Stimulated activated CD8-positive, alpha-beta memory T cell treated with anti-CD3 and anti-CD28 coated beads, Interleukin-4, amount 100 ng/mL, for 24 hours (primary cell): ENCODE measurements at places on chromosomes 16 and 17.

- no peak for DNase-seq
Observed at GRCh38 chr16:58324792-58325191, 30.0 kb upstream of the PRSS54 start.

GRCh38 chr17:43398724-43399595 lies at the start of gene ARL4D:
Gene ARL4D (plus strand): TSS chr17:43398993. CDS start chr17:43399733, 740 bp downstream.
- DNase-seq, result peak; percentile 74

DNA sequence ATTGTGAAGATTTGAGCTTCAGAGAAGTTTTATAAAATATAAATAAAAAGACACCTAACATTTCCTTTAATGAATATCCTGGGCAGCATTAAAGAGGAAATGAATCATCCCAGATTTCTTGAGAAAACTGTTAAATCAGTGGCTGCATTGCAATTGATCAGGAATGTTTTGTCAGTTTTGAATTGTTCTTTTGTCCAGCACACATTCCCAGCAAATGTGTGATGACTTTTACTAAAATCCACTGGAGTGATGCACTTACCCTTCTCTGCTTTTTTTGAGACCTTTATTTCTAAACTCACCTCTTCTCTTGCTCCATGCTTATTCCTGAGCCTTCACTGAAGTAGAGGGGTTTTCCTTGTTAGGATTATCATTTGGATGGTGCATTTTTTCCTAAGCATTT lies 1307.2 kb downstream of the CDH8 start:
- no peak for DNase-seq

GRCh38 chr16:82763371-82763770 lies 136.6 kb downstream of the CDH13 start:
- no peak for DNase-seq

DNA sequence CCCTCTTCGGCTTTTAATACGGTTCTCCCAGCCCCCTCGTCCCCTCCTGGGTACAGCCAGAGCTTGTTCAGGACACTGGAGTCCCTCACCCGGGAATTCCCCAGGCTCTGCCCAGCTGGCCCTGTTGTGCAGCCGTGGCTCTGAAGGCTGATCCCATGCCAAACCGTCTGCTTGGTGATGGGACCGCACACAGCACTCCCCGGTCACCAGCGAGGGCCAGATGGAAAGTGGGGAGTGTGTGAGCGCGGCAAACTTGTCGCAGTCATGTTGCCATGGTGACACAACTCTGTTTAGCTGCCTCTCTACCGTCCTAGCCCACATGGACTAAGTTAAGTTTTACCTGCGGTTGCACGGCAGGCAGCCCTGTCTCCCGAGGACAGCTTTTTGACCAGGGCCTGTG lies 107.9 kb downstream of the RAP1GAP2 start:
- DNase-seq, result no peak

DNA sequence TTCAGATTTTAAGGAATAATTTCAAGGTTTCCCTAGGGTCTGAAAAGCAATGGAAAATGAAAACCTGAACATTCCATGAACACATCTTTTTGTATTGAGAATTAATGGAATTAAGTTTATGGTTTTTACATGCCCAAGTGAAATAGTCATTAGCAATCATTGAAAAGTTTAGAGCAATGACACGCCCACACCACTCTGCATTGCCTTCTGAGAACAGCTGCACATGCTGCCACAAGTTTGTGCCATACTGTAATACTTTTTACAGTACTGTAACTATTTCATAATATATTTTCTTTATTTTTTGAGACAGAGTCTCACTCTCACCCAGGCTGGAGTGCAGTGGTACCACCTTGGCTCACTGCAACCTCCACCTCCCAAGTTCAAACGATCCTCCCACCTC lies 345.2 kb upstream of the PMFBP1 start:
- no peak for DNase-seq

DNA sequence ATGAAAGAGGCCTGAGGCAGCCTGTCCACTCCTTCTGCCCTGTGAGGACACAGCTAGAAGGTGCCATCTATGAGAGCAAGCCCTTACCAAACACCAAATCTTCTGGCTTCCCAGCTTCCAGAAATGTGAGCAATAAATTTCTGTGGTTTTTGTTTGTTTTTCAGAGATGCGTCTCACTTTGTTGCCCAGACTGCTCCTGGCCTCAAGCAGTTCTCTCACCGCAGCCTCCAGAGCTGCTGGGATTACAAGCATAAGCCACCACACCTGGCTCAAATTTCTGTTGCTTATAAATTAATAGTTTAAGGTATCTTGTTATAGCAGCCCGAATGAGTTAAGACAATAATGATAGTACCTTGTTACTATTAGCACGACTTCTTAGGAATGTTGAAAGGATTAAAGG lies 12.5 kb upstream of the SLC16A11 start:
- DNase-seq, result no peak

GRCh38 chr17:4463818-4464476 lies 30.2 kb downstream of the SPNS3 start:
- no peak for DNase-seq

DNA sequence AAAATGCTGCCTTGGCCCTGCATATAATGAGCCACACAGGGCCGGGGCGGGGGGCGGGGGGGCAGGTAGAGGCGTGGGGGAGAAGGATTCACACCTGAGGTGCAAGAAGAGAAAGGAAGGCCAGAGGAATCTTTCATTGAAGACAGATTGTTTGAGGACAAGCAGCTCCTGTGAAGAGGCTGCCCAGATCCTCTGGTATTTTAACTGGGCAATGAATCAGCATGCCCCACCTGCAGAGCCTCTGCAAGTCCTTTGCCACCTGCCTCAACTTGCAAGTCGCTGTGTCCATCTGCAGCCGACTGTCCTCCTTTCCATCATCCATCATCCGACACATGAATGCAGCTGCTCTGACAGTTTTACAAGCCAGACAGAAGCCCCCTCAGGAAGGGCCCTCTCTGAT lies 1.2 kb upstream of the SOST start:
- no peak for DNase-seq

DNA sequence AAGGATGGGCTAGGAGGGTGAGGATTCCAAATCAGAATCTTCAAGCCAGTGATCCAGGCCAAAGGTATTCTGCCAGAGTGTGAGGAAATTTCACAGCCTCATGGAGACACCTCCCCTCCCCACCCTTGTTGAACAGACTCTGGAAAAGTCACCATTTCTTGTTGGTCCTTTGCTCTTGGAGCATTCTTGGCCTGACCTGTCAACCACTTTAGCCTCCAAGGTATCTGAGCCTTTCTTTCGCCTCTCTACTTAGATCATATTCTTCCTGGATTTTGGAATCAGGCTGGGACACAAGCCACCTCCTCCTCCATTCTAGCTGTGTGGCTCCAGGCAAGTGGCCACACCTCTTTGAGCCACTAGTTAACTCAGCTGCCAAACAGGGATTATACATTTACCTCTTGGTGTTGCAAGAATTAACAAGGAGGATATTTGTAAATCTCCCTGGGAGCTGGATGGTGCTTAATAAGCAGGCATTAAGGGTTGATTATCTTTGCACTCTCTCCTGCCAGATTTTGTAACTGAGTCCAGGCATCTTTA lies 193.5 kb downstream of the WWOX start:
- no peak for DNase-seq

DNA sequence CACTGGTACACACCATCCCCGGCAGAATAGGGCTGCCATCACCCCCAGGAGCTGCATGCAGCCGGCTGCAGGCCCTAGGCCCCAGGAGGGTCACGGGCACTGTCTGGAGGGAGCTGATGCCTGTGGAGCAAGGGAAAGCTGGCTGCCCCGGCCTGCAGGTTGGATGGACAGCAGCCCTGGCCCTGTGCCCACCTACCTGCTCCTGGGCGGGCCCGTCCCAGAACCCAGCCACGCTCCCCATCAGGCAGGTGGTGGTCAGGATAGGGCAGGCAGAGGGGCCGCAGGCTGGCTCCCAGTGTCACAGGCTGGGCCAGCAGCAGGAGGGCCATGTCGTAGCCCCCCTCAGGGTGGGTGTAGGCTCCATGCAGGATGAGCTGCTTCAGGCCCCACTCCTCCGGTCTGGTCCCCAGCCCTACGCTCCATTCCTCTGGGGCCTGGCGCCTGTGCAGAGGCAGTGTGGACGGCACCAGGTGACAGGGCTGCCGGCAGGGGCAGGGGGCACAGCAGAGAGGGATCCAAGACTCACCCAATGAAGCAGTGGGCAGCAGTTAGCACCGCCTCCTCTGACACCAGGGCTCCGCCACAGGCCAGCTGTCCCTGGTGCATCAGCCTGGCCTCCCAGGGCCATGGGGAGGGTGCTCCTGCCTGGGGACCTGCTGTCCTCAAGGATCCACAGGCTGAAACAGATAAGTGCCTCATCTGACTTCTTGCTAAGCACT lies 4.0 kb downstream of the PRSS53 start:
- no peak for DNase-seq

- DNase-seq, result no peak
Observed at GRCh38 chr16:15866451-15866850, 9.6 kb upstream of the MYH11 start.

- DNase-seq, result no peak
Observed at GRCh38 chr16:54253118-54253517, 33.5 kb downstream of the IRX3 start.

DNA sequence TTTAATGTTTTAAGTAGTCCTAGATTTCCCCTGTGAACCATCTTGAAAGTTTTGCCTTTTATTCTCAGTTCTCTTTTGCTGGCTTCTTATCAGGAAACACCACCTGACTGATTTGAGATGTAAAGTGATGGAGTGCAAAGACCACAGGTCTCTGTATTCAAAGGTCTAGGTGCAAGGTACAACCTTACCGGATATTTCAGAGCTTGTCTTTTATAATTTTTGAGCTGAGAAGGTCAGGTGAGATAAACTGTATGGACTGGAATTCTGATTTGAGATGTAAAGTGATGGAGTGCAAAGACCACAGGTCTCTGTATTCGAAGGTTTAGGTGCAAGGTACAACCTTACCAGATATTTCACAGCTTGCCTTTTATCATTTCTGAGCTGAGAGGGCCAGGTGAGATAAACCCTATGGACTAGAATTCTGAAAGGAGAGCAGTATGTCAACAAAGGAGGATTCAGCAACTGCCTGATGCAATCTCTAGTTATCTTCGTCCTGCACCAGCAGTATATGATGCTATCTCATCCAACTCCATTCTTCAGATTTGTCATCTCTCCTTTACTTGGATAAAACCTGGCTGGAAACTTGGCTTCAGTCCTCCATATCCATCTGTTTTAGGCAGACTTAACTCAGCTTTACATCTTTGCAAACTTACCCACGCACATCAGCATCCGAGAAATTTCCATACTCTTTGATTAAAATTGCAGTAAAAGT lies 64.3 kb downstream of the CENPV start:
- no peak for DNase-seq

DNA sequence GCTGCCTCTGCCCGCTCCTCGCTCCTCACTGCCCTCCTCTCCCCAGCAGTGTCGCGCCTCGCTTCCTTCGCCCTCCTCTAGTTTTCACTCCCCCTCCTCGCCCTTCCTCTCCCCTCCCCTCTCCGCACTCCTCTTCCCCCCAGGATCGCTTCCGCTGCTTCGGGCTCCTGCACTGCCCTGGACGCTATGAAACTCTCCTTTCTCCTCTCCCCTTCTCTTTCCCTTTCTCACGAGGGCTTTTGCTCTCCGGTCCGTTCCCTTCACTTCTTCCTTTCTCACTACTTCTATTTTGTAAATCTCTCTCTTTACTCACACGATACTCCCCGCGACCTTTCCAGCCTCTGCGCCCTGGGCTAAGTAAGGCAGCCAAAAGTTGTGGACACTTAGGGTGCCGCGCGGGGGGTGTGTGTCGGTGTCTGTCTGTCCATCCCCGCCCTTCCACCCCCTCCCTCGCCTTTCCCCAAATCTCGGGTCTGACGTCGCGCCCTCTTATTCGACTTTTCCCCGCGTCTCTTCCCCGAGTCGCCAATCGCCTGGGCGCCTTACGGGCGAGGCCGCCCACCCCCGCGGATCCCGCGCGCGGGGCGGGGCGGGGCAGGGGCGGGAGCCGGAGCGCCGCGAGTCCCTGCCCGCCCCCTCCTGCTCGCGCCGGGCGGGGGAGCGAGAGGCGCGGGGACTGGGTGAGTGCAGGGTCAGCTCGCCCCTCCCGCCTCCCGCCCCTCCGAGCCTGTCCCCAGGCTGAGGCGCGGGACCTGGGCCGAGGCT lies at the start of gene IRX3:
IRX3 (minus strand) TSS at position 422 of the 765 bp plus-strand sequence. CDS start 737 bp downstream, outside the sequence.
- no peak for DNase-seq

DNA sequence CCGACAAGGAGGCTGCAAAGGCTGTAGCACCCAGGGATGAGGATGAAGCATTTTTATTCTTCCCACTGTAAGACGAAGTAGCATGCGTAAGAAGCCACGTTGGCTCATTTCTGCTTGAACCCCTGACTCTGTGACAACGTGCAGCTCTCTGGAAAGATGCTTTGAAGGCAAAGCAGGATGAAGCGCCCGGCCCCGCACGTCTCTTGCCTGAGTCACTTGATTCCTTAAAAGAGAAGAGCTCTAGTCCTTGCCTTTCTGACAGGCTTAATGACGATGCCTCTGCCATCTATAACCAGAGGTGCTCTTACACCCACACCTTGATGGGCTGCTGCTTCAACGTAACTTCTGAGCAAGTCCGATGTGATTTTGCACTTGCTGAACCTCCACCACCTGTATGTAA lies 76.7 kb upstream of the MED9 start:
- no peak for DNase-seq

GRCh38 chr17:47222047-47222446 lies 12.9 kb downstream of the MYL4 start:
- DNase-seq, result no peak

GRCh38 chr16:85329059-85329812 lies 217.0 kb upstream of the CIBAR2 start:
- DNase-seq, result no peak
